ENCODE measurements at places on chromosomes 7 and 10.

GRCh38 chr10:88804083-88804812 is 1.7 kb downstream of the LIPM start:
- DNase-seq = no peak

GRCh38 chr10:132508581-132509443 is 28.8 kb upstream of the INPP5A start:
- no peak for DNase-seq

GRCh38 chr7:103990991-103991390 is 1.5 kb upstream of the RELN start:
- no peak for DNase-seq

- no peak for DNase-seq
Measured at GRCh38 chr10:16986406-16987205, 143.0 kb downstream of the CUBN start.

DNA sequence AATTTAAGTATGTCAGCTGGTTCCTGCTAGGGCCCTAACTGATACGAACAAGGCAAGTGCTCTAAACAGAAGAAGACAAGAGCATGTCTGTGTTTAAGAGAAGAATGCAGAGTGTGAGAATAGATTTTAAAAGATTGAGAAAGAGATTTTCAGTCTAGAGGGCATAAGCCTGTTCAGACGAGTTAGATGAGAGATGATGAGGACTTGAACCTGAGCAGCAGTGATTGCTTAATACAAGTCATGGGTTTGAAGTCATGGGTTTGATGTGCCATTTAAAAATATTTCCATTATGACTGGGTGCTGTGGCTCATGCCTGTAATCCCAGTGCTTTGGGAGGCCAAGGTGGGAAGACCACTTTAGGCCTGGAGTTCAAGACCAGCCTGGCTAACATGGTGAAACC is 108.9 kb upstream of the PLXDC2 start:
- DNase-seq = no peak

DNA sequence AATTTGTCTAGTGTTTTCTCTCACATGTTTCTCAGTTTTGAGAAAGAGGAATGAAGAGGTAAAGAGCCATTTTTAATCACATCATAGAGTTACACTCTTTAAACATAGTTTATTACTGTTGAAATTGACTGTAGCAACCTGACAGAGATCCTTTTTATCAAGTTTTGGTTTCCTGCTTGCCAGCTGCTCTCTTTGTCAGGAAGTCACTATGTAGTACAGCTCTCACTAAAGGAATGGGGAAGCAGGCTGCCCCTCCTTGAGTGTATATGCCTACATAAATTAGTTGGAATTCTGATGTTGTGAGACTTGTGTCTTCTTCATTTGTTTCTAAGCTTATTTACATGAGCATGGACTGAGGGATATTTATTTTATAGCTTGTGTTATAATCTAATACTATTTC is 1274.0 kb upstream of the CELF2 start:
- no peak for DNase-seq

- no peak for DNase-seq
Measured at GRCh38 chr10:100330079-100330478, at the start of gene PKD2L1. Gene PKD2L1 (minus strand): TSS chr10:100330228. CDS start chr10:100330103, 125 bp downstream.

Measured in NT2/D1 (cell line).